Skin of body (tissue), 3 donors: ENCODE measurements at places on chromosomes 2 and 18.

DNA sequence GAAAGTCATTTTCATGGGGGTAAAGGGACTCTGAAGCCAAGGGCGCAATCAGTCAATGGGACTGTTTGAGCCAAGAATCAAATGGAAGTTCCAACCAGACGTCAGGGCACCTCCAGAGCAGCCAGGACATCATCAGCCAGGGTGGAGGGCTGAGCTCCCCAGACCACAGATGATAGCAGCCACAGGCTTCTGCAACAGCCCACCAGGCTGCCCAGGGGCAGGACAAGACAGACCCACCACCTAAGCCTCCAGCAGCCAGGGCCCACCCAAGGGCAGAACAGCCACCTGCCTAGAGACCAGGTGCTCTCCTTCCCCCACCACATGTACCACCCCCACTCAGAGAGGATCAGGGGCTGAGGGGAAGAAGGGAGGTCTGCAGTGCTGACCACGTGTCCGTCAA, 53.8 kb upstream of the SLC66A3 start:
- DNase-seq: no peak

DNA sequence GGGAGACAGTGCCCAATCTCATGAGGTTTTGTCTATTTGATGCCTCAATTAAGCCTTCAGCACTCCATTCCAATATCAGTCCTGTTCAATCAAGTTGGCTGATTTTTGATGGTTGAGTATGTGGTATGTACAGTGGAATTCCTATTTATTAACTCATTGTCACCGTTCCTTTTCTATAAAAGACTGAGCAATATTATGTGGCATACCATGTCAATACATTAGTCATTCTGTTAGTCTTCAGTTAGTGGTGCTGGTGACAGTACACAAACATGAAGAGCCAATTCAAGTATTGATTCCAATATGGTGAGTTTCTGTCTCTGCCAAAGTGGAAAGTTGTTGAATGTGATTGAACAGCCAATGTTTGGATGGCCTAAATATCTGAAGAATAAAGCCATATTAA, 1343.9 kb downstream of the SUCLG1 start:
- no peak for DNase-seq

DNA sequence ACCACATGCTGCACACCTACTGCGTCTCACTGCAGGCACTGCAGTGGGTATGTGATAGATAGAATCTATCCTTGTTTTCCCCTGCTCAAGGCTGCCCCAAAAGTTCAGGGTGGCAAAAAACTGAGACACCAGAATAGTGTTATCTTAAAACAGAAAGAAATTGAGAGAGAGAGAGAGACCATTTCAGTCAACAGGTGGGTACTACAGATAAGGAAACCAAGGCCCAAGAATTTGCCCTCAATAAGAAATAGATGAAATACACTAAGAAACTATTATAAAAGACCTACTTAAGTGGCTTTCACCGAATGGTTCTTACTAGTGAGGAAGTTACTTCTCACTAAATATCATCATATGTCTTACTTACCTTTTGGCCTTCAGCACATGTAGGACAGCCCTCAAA, 27.9 kb downstream of the EPG5 start:
- no peak for DNase-seq

GRCh38 chr18:10419420-10420103, 34.9 kb upstream of the APCDD1 start:
- no peak for DNase-seq

- DNase-seq: no peak
Measured at GRCh38 chr2:46980786-46981573, 65.4 kb upstream of the MCFD2 start.

DNA sequence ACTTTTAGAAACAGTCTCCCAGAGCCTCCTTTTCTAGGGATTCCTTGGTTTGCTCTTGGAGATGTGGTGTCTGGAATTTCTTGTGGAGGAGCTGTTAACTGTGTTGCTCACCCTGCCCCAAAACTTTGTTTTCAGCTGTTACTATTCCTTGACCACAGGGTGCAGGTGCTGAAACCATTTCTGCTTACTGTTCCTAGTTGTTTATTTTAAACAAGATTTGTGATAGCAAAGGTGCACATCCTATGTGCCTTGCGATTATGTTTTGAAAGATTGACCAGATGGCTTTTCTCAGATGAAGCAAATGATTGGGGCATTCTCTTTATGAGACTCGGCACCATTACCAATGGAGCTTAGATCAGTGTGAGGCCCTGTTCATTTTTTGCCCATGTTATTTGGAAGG, 111.2 kb downstream of the RAB3GAP1 start:
- no peak for DNase-seq

GRCh38 chr2:130336150-130336876, 6.4 kb upstream of the IMP4 start:
- peak; percentile 1 for DNase-seq

DNA sequence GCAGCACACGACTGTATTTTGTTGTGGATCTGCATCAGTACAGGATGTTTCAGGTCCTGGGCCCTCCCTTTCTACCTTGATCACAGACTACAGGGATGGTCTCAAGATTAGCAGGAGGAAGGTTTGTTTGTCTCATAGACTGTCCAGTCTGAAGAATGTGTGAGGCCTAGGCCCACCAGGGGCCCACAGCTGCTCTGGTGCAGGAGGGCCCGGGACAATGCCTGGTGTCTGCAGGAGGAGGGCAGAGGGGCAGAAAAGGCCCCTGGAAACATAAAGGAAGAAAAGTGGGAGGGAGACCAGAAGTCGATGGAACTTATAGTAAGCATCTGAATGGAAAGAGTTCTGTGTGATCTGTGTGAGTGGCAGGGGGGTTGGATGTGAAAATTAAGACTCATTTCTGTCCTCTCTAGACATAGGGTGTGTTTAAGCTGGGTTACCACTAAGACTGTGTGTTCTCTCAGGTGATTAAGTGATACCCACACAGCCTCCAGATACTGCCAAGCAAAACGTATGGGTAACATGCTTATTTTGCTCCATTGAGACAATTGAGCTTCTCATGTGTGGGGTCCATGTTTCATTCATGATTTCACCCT, 33.4 kb upstream of the LPIN2 start:
- no peak for DNase-seq

- DNase-seq: no peak
Measured at GRCh38 chr2:241547781-241548450, 10.6 kb upstream of the BOK start.

- peak; percentile 32 for DNase-seq
Measured at GRCh38 chr2:230932556-230933511, 7.8 kb upstream of the GPR55 start.

GRCh38 chr2:234273887-234274584, 222.8 kb downstream of the ARL4C start:
- no peak for DNase-seq
